CD4-positive, alpha-beta T cell treated with Interleukin-12 subunit alpha and Interleukin-12 subunit beta, for 1 hour (primary cell): ENCODE measurements at places on chromosomes 1 and 21.

GRCh38 chr1:27940297-27940696 is 5.5 kb downstream of the SMPDL3B start:
- peak; percentile 81 for DNase-seq

- no peak for DNase-seq
These were observed 12.6 kb upstream of the LMNA start for GRCh38 chr1:156101880-156102279.

DNA sequence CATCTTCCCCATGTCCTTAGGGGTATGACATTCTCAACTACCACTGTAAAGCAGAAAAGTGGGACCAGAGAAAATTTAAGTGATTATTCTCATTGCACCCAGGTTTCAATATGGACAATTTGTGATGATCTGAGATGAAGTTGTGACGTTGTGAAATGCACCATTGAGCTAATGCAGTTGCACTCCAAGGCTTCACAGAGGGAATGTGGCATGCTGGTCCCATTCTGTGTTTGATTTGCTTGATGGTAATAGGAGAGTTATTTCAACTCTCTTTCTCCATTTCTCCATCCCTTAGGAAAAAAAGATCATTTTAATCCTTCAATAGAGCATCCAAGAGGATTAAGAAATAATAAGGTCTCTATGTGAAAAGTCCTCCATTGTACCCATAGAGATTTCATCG is 136.6 kb downstream of the SLC30A10 start:
- DNase-seq, result no peak

- DNase-seq, result no peak
These were observed 54.0 kb downstream of the RUNX3 start for GRCh38 chr1:24875991-24876506.

- no peak for DNase-seq
These were observed 2.7 kb downstream of the COL8A2 start for GRCh38 chr1:36122062-36123030.

GRCh38 chr1:229101011-229101871 is 169.7 kb upstream of the RAB4A start:
- no peak for DNase-seq

DNA sequence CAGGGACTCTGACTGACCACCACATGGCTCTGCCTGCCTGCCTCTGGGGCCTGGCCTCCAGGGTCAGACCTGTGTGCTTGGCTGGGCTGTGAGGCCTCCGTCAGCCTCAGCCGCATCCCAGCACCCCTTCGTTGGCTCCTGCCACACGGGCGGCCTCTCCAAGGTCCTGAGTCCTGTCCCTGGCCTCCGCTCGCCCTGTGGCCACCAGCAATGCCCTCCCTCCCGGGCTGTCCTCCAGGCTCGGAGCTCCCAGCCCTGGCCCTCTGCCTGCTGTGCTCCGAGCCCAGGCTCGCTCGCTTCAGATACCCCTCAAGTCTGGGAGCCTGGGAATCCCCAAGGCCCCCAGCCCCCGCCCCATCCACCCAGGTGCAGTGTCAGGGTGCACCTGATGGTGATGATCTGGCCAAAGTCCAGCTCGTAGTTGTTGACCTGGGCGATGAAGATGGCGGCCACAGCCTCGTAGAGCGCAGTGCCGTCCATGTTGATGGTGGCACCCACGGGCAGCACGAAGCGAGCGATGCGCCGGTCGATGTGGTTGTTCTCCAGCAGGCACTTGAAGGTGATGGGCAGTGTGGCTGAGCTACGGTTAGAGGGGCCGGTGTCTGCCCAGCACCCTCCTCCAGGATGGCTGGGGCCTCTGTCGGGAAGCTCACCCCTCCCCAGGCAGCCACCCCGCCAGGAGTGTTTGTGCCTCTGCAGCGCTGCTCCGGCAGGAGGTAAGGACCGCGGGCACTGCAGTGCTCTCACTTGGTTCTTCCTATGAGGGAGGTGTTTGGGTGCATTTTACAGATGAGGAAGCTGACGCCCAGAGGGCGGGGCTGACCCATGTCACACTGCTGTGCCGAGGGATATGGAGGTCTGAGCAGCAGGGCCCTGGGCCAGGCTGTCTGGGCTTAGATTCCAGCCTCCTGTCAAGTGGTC is 28.5 kb downstream of the PODN start:
- peak; percentile 20 for DNase-seq

DNA sequence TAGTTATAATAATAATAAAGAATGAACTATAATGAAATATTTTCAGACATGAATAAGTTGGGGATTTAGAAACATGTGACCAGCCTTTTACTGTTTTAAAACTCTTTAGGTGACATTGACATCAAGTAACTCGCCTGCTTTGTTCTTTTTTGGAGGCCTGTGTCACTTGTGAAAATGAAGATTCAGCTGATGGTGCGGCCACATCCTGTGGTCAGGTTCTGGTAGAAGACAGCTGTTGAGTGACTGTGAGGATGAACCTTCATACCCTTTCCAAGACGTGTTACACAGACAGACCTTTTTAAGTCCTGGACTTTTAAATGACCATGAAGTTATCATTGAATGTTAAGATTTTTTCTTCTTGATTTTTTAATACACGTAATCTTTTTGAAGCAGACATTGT is 10.3 kb downstream of the UTS2 start:
- no peak for DNase-seq

- no peak for DNase-seq
These were observed 220.7 kb upstream of the C1orf174 start for GRCh38 chr1:4120557-4121292.

GRCh38 chr1:29504709-29505410 is 268.5 kb downstream of the PTPRU start:
- DNase-seq, result no peak
